ENCODE measurements at places on chromosomes 6 and 20. TPM values are rescaled to one million over a fixed set of nuclear protein-coding genes. Genes with fewer than 3 reads are reported as not detected.
A peak's percentile ranks its signal among the peaks of the same experiment; 100 is the strongest.

The XKR7 gene
- 0.04 TPM for total RNA-seq

The C6orf58 gene
- not detected for total RNA-seq

The TFAP2C gene
- 0.46 TPM for total RNA-seq

The MEI4 gene
- 0.36 TPM for total RNA-seq

The MYMX gene
- 0.21 TPM for total RNA-seq

The HCRTR2 gene
- total RNA-seq = not detected

The LAMA4 gene
- total RNA-seq = 155 TPM

The PDE7B gene
- 0.60 TPM for total RNA-seq

GRCh38 chr6:169095153-169095552 lies 158.5 kb downstream of the THBS2 start:
- no peak for DNase-seq

DNA sequence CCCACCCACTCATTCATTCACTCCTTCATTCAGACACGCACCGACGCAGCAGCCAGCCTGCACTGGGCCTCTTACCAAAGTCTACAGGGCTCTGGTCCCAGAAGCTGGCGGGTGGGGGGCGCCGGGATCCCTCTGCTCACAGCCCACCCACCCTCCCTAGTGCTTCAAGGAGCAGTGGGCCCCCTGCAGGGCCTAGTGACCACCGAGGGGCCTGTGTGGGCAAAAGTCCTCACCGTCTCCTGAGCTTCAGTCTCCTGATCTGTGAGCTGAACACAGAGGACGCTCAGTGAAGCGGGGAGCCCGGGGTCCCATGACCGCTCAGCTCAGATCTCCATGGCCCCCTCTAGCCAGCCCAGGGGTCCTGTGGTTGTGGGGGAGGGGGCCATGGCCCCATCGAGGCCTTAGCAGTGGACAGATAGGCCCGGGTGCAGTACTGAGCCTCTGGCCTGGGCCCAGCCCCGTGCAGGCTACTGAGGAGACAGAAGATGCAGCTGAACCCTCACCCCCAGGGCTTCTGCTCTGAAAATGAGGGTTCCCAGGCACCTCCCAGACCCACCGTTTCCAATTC lies 33.4 kb upstream of the MRGBP start:
- no peak for DNase-seq

DNA sequence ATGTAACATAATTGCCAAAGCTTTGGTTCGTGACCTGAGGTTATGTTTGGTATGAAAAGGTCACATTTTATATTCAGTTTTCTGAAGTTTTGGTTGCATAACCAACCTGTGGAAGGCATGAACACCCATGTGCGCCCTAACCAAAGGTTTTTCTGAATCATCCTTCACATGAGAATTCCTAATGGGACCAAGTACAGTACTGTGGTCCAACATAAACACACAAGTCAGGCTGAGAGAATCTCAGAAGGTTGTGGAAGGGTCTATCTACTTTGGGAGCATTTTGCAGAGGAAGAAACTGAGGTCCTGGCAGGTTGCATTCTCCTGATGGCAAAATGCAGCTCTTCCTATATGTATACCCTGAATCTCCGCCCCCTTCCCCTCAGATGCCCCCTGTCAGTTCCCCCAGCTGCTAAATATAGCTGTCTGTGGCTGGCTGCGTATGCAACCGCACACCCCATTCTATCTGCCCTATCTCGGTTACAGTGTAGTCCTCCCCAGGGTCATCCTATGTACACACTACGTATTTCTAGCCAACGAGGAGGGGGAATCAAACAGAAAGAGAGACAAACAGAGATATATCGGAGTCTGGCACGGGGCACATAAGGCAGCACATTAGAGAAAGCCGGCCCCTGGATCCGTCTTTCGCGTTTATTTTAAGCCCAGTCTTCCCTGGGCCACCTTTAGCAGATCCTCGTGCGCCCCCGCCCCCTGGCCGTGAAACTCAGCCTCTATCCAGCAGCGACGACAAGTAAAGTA lies 547 bp upstream of the ESR1 start:
- peak; percentile 41 for DNase-seq

DNA sequence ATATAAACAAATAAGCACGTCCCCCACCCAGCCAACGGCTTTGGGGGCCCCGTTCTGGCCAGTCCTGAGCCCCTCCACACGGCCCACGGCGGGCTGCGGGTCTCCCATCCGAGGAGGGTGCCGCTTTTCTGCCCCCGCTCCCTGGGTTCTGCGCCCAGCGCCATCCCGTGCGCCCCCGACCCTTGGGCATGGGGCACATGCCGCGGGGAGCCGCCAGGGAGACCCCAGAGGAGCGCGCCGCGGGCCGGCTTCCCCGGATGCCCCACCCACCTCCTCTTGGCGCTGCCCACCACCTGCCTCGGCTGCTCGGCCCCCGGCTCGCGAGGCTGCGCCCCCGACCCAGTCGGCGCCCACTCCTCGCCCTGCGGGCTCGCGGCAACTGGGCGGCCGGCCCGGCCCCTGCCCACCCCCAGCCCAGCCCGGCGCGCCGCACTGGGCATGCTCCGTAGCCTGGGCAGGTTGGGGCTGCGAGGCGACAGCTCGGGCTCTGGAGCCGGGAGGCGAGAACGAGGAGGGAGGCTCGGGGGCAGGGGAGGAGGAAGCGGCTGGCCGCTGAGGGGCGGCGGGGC lies 570 bp upstream of the PLCB4 start:
- DNase-seq = peak; percentile 87

- no peak for DNase-seq
Observed at GRCh38 chr6:155599561-155599960, 143.9 kb upstream of the NOX3 start.

- no peak for DNase-seq
Observed at GRCh38 chr6:162829013-162829742, 101.4 kb downstream of the PACRG start.

DNA sequence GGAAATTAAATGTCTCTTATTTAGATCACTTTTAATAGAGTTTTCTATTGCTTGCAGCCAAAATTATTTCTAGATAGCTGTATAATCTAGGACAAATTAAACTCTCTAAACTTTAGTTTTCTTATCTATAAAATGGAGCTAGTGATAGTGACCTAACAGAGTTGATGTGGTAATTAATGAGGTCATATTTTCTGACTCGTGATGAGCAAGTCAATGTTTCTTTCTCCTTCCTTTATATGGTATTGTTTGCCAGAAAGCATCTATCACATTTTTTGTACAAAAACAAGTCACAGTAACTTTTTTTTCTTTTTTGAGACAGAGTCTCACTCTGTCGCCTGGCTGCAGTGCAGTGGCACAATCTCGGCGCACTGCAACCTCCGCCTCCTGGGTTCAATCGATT lies 267.7 kb downstream of the FARS2 start:
- no peak for DNase-seq

- DNase-seq = no peak
Observed at GRCh38 chr20:25196786-25197120, 1.2 kb downstream of the ENTPD6 start.

- DNase-seq = no peak
Observed at GRCh38 chr6:7910298-7910653, 312 bp downstream of the TXNDC5 start.

DNA sequence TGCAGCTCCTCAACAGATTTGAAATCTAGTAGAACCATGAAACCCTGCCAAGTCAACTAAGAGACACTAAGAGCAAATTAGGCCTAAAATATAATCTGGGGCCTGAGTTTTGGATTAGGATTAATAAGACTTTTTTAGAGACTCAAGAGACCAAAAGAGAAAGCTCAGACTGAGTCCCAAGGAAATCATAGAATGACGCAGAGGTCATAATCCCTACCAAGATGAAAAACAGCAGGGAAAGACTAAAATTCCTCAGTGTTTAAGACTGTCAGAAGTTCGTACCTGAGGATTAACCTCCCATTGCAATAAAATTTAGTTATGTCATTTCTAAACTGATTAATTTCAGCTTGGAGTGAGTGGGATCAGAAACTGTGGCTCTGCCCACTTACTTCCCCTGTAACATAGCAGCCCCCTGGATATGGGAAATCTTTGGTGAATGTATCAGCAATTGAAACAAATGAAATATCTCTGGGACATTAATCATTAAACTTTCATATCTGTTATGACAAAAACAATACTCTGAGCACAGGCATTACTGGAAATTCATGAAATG lies 200.3 kb downstream of the EDN1 start:
- DNase-seq = peak; percentile 41

- DNase-seq = no peak
Observed at GRCh38 chr6:104613416-104614001, 246.2 kb downstream of the HACE1 start.

- no peak for DNase-seq
Observed at GRCh38 chr6:165807249-165807960, 144.4 kb upstream of the PDE10A start.

DNA sequence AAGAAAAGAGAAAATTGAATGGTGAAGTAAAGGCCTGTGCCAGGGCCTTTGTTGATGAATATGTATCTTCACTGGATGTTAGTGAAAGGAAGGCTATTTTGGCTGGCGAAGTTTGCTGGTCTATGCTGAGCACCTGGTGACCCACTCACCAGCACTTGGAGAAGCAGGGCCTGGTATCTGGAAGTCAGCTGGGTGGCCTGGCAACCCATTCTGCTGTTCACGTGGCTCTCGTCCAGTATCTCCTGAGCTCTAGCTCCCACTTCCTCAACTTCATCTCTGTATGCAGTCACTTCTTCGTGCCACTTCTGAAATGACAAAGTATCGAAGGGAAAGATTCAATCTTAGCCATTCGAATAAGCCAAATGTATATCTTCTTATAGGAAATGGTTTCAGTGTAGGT lies 283.7 kb downstream of the SYNE1 start:
- no peak for DNase-seq

DNA sequence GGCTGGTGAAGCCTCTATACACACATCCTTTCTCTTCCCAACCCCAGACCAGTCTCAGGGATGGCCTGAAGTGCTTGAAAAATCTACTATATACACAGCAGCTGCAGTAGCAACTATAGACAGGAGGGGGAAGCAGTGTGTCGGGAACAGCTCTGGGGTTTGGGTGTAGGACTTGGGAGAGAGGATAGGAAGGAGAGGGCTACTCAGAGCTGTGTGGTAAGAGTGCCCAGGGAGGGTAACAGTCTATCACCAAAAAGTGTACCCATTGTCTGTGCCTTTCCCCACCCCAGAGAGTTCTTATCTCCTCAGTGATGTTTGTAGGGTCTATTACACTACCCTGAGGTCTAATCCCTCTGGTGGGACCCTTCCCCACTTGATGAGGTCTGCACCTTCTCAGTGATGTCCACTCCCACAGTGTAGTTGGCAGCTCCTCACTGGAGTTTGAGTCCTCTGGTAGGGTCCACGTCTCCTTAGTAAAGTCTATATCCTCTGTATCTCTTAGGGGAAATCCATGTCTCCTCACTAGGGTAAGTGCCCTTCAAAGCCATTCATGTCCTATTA lies 1.5 kb upstream of the GGT7 start:
- DNase-seq = peak; percentile 88

DNA sequence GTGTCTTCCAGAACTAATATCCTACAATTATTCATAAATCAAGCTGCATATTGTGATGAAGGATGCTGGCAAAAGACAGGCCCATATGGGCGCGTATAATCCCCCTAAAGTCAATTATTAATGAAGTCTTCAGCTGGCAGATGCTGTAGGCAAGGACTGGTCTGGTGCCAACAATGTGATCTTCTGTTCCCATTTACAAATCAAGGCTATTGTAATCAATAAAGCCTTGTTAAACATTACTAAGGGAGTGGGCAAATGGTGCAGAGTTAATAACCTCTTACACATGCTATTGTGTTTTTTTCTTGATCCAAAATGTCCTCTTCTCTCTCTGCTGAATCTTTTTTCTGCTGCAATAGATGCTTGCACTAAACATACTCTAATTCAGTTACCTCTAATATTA lies 119.0 kb downstream of the ALDH8A1 start:
- DNase-seq = no peak

GRCh38 chr20:11982289-11982954 lies 64.7 kb downstream of the BTBD3 start:
- DNase-seq = no peak

DNA sequence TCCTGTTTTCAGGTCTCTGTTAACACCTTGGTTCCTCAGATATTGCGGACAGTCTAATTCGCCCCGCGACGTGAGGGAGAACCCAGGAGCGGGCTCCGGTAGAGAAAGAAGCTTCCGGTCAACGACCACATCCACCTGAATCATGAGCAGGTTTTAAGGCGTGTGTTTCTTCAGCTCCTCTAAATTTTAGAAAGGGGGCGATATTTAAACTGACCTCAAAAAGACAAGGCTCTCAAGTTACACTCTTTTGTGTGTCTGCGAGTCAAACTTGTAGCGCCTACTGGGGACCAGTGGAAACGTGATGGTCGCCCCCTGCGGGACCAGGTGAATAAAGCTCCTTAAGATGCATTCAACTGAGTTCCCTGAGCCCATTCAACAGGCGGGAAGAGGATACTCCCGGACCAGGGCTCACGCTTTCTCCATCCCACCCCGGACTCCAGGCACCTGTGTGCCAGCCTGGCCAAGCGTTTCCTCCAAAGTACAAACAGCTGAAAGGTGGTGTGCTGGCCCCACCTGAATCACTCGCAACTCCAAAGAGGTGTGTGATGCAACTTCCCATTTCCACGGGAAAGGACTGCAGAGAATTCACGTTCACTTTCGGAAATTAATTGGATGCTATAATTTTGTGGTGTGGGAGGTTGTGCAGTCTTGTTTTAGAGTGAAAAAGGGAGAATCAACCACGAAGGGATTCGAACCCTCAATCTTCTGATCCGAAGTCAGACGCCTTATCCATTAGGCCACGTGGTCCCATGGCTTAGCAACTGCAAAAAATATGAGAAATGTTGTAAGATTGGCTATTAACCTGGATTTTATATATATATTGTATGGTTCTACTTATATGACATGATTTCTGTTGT lies 17.0 kb downstream of the GPX5 start:
- DNase-seq = peak; percentile 81

- DNase-seq = no peak
Observed at GRCh38 chr20:18443886-18444285, 22.9 kb downstream of the DZANK1 start.

DNA sequence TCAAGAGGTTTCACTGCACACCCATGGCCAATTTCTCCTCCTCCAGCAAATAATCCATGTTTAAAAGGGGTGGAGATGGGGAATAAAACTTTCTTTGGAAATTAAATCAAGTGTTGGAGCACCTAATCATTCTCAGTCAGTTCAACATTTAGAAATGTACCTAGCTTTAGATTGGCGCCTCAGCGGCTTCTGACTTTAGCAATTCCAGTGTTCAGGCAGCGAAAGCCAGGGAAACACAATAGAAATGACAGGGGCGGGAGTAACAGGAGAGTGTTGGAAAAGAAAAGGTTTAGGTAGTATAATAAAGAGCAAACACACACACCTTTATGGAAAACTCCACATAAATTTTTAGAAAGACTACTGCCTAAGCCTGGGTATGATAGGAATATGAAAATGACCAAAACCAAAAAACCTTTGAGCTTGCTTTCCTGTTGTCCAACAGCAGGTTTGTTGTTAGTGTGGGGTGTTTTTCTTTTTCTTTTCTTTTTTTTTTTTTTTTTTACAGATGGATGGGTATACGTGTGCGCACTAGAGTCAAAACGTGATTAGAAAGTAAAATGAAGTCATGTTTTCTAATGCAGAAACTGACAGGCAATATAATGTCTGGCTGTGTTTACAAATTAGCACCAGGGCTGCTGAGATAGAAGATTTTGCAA lies 7.7 kb downstream of the TFAP2A start:
- no peak for DNase-seq

DNA sequence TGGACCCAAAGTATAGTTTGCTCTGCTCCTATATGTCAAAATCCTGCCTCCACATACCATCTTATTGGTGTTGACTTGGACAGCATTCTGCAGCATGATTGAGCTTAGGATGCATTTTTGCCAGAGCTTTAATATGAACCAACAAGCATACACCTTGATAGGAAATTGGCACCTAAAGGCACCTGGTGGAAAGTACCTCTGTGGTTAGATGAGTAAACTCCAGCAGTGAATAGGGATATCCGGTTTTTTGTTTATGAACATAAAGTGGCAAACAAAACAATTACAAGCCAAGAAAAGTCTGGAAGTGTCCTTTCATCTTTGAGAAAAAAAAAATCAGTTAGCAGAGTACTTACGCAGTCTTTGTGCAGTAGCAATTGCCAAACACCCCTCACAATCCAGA lies 6.2 kb upstream of the CYP24A1 start:
- DNase-seq = no peak
